Anterior cingulate cortex (tissue), 58 donors: ENCODE measurements at places on chromosomes 12 and 14.

GRCh38 chr12:57092876-57093414 is 4.0 kb downstream of the NAB2 start:
- no peak for DNase-seq

- no peak for DNase-seq
Observed at GRCh38 chr12:116916714-116917114, 6.0 kb downstream of the FBXW8 start.

- no peak for DNase-seq
Observed at GRCh38 chr14:95651028-95651427, 35.2 kb upstream of the TCL1B start.

DNA sequence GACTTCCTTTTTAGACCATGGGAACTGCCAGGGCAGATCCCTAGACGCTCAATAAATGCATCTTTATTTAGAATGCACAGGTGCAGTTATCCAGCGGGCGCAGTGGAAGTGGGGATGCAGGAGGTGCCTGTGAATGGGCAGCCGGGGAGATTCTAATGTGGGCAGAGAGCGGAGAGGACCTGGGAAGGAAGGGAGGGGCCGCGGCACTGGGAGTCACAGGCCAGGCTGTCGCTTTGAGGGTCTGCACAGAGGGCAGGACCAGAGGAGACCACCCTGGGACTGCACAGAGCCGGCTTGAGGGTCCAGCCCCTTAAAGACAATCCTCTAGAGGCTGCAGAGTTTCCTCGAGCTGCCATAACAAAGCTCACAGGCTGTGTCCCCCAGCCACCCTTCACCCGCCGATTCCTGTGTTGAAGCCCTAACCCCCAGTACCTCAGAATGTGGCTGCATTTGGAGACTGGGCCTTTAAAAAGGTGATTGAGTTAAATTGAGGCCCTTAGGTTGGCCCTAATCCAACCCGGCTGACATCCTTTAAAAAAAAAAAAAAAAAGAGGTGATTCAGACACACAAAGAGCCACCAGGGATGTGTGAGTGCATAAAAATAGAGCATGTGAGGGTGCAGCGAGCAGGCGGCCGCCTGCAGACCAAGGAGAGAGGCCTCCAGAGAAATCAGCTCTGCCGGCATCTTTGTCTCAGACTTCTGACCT is 44.4 kb upstream of the PPP2R5C start:
- no peak for DNase-seq

DNA sequence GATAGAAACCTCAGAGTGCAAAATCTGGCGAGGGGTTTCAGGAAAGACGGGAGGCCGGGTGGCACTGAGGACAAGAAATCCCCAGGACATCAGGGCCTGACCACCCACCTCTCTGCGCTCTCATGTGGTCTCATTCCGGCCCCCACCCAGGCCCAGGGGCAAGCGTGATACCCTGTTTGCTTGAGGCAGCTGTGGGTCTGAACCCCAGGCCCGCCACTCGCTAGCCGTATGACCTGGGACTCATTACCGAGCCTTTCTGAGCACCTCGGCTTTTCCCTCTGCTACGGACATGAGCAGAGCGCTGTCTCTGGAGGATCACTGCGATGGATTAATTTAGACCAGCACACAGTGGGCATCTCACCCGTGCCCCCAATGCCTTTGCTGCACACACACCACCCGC is 25.5 kb upstream of the BCDIN3D start:
- DNase-seq = no peak

DNA sequence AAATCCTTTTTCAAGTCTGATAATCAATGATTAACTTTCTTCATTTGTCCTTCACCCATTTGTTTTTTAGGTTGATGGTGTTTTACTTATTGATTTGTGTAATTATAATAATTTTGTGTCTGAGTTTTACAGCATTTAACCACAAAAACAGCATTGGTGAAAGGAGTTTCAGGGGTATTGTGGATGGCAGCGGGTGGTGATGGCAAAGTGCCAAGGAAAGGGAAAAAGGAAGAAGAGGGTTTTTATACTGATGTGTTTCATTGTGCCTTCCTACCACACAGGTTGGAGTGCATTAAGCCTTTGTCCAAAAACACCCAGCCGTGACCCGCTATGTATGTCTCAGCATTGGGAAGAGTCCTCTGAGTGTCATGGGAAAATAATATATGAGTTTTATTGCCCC is 150.3 kb downstream of the DAD1 start:
- no peak for DNase-seq

GRCh38 chr14:35991356-35991755 is 165.2 kb downstream of the BRMS1L start:
- DNase-seq = no peak

- DNase-seq = no peak
Observed at GRCh38 chr12:47834199-47834903, 14.6 kb upstream of the HDAC7 start.

- DNase-seq = no peak
Observed at GRCh38 chr14:23942587-23942986, 11.0 kb upstream of the DHRS4 start.

- DNase-seq = no peak
Observed at GRCh38 chr14:61231810-61232209, 49.3 kb downstream of the TMEM30B start.

DNA sequence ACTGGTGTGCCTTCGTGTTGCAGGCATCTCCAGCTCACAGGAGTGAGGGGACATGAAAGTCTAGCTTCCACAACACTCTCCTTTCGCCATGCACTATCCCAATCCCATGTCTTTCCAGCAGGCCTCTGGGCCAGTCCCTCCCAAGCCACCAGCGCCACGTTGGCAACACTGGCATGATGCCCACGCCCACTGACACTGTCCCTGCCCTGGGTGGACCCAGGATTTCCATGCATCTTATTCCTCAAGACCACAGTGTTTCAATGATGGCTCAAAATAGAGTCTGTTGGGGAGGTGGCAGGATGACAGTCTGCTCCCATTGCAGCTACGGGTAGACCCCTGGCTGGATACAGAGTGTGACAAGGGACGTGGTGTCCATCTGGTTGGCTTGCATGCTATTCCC is 2.3 kb downstream of the SP7 start:
- DNase-seq = no peak

- DNase-seq = no peak
Observed at GRCh38 chr12:52216100-52216499, 16.9 kb upstream of the KRT7 start.

DNA sequence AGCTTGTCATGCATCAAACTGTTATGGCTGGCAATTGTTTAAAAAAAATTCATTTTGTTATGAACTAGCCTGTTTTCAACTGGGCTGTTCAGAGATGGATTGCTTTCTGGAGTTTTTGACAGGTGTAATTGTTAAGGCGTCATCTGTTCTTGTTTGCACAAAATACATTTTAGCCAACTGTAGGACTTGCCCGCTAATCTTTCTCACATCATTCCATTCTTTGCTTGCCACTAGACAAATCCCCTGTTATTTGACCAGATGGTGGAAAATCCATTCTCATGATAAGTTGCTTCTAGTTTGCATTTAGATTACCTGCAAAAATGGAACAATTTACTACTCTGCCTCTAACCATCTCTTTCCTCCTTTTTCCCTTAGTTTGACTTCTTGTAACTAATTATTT is 114.3 kb downstream of the NPAS3 start:
- no peak for DNase-seq

- DNase-seq = no peak
Observed at GRCh38 chr14:102000902-102001301, 36.5 kb downstream of the DYNC1H1 start.

- DNase-seq = no peak
Observed at GRCh38 chr12:127343940-127344339, 923.0 kb upstream of the TMEM132C start.

DNA sequence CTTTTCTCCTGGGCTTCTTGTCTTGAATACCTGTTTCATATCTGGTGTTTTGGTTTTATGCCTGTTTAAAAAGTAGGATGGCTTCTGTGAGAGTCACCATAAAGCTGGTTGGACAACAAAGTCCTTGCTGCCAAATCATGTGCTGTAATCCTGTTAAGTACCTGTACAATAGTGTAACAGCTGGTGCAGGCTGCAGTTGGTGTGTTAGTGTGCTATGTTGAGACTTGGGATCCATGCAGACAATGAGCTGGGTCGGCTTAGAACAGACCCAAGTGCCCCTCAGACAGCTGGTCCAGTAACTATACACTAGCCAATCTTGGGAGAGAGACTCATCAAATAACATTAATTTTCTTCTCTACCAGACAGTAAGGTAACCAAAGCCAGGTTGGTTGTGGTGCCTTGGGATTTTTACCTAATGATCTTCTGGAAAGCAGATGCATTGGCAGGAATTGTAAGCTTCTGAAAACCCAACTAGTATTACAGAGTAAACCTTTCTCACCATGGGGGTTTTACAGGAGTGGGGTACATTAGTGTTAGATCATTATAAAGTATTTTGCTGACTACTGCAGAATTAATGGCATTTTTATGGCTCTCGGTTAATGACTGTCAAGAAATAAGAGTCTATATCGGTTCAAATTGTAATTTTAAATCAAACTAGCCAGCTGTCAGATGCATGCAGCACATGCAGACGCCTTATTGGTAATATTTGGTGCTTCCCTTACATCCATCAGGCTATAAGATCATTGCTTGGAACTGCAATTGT is 231.2 kb downstream of the PDZRN4 start:
- DNase-seq = no peak

DNA sequence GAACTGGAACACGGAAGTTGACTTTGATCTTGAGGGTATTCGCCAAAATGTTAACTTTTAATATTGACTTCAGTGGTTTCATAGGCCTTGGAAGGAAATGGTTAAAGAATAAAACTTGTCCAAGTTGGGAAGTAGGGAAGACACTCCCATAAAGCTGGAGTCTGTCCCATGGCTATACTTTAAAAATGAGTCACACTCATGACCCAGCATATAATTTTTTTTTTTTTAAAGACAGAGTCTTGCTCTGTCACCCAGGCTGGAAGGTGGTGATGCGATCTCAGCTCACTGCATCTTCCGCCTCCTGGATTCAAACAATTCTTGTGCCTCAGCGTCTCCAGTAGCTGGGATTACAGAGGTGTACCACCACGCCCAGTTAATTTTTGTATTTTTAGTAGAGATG is 19.6 kb downstream of the TMPRSS12 start:
- DNase-seq = no peak

GRCh38 chr14:64878837-64879634 is 671 bp downstream of the SPTB start:
- DNase-seq = no peak
